ENCODE measurements at places on chromosomes 3 and 15.

GRCh38 chr3:42130329-42131070 lies 39.3 kb downstream of the TRAK1 start:
- DNase-seq: no peak

- DNase-seq: peak; percentile 34
Observed at GRCh38 chr3:72887705-72888545, at the start of gene GXYLT2. Gene GXYLT2, plus strand, starts transcription at chr3:72888046. Its CDS starts 188 bp downstream, at chr3:72888234.

DNA sequence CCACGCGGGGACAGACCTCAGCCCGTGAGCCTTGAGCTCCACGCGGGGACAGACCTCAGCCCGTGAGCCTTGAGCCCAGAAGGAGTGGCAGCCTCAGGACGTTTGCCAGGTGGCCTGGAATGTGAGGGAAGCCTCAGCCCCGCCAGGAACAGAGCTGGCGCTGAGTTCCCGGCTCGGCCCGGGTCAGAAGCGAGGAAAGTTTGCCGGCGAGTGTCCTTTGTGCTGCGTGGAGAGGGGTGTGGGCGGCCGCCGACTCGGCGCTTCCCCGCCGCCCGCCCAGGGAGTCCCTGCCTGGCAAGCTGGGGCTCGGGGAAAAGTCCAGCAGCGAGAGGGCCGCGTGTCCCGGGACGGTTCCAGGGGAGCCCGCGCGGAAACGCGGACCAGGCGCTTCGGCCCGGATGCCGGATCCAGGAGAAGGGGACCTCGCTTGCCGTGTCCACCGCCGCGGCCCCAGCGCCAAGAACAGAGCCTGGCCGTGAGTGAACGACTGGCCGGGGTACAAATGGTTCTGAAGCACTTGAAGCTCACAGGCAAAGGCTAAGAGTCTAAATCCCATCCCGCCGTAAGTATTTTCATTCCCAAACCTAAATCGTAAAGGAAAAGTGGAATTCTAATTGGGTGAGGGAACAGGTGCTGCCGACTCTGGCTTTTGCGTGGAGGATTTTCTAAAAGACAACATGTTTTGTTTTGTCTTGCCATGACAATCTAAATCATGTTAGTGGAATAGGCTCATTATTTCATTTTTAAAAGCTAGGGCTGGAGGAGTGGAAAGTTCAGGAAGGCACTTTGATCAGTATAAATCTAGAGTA lies 1.7 kb downstream of the LRRN1 start:
- no peak for DNase-seq

DNA sequence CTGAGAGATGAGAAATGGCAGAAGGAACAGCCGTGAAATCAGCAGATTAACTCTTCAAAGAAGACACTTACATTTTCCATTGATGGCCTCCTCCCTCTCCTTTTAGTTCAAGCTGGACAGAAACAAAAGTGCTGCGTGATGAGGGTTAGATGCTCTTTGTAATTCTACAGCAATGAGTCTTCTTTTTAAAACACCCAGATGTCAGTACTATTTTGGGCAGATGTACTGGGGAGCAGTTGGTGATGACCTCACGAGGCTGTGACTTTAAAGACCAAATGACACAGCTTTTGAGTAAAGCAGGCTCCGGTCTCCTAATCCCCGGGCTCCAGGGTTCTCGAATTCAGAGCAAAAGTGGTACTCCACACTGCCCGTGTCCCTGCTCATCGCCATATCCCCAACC lies 198.2 kb downstream of the SLCO3A1 start:
- DNase-seq: no peak

DNA sequence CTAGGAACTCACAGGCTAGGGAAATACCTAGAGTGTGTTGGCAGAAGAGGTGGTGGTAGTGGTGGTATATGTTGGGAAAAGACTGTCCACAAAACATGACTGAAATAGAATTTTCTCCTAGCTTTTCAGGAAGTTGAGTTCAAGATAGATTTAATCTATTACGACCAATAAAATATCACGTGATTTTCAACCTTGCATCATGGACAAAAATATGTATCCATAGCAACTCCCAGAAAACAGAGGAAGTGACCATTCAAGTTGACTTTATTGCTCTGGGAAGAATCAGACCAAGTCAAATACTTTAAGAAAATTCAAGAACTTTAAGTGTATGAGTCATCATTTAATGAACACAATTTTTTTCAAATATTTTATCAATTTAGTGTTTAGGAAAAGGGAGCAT lies 347.0 kb upstream of the ZNF385D start:
- no peak for DNase-seq

DNA sequence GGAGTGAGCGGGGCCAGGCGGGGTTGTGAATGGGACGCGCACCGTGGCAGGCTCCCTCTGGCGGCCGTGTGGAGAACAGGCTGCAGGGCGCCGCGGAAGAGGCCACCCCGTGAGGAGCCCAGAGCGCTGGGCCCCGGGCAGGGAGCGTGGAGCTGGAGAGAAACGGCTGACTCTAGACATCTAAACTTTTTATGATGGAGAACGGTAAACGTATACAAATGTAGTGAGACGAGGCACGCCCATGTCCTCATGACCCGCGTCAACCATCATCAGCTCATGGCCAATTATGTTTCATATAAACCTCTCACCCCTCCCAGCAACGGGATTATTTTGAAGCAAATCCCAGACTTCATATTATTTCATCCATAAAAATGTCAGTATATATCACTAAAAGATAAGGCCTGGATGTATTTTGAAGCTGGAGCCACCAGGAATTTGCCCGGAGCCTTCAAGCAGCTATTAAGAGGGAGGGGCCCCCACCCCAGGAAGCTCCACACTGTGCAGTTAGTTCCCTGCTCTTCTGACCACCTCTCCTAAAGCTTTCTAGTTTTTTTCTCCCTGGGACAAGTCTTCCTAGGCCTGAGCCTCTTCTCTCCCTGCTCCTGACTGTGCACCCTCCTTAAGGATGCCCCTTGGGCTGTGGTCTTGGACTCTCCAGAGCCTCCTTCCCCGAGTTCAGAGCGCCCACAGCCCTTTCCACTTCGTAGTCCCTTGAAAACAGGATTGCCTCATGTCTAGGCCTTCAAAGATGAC lies 149.5 kb downstream of the SMAD6 start:
- DNase-seq: peak; percentile 88

GRCh38 chr3:71582612-71583565 lies 639 bp downstream of the FOXP1 start:
- DNase-seq: no peak

All from NCI-H1105 (cell line).